Adipocyte (in vitro differentiated cells): ENCODE measurements at places on chromosomes 5 and 9.

DNA sequence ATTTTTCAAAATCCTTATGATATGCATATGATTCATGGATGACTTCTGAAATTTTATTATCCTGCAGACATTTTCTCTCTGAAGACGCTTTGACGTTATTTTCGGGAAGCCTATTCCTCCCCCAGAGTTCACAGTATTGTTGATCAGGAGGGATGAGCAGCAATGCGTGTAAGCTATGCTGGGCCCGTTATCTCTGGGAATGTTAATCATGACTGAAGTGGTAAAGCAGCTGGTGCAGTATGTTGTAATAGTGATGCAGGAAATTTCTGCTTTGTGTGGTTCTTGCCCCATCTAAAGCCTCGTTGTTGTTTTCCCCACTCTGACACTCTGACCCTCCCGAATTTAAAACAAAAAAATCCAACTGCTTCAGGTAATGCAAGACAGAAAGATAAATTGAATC lies 1797.8 kb upstream of the WWC1 start:
- no peak for DNase-seq

- DNase-seq: peak; percentile 12
These were observed 242.4 kb downstream of the EFNA5 start for GRCh38 chr5:107428303-107428813.

GRCh38 chr5:138722544-138723177 lies 30.6 kb upstream of the CTNNA1 start:
- DNase-seq: no peak

DNA sequence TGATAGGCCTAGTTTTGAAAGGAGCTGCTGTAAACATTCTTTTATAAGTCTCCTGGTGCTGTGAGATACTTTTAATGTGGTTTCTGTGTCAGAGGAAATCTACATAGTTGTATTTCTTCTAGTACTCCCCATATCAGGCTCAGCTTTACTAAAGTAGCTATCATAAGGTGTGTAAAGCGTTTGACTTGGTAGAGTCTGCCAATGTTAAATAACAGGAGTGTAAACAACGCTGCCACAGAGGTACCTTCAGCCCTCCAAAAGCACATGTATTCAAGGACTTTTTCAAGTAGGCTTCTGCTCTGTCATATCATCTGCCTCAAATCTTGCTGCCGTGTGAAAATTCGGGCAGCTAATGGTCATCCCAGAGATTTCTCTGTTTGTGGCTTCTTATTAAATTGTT lies 142.7 kb downstream of the ZSWIM6 start:
- DNase-seq: no peak

DNA sequence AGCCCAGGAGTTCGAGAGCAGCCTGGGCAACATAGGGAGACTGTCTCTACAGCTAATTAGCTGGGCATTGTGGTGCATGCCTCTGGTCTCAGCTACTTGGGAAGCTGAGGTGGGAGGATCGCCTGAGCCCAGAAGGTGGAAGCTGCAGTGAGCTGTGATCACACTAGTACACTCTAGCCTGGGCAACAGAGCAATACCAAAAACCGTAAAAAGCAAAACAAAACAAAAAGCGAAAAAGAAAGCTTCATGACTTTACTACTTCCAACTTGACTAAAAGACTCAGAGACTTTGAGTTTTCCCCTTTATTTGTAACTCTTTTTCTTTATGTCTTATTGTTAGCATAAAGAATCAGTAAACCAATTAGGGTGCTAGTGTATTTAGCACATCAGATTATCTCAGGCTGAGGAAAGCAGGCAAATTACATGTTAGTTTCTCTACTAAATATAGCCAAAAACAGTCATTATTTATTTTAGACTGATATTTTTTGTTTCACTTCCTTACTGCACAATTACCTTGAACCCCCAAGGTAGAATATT lies 5.4 kb downstream of the RAD17 start:
- no peak for DNase-seq

- DNase-seq: no peak
These were observed 81.7 kb downstream of the MACROH2A1 start for GRCh38 chr5:135317286-135317685.

GRCh38 chr9:4020755-4021296 lies 279.0 kb downstream of the GLIS3 start:
- DNase-seq: no peak

GRCh38 chr5:134129411-134130238 lies 15.1 kb downstream of the TCF7 start:
- DNase-seq: no peak

DNA sequence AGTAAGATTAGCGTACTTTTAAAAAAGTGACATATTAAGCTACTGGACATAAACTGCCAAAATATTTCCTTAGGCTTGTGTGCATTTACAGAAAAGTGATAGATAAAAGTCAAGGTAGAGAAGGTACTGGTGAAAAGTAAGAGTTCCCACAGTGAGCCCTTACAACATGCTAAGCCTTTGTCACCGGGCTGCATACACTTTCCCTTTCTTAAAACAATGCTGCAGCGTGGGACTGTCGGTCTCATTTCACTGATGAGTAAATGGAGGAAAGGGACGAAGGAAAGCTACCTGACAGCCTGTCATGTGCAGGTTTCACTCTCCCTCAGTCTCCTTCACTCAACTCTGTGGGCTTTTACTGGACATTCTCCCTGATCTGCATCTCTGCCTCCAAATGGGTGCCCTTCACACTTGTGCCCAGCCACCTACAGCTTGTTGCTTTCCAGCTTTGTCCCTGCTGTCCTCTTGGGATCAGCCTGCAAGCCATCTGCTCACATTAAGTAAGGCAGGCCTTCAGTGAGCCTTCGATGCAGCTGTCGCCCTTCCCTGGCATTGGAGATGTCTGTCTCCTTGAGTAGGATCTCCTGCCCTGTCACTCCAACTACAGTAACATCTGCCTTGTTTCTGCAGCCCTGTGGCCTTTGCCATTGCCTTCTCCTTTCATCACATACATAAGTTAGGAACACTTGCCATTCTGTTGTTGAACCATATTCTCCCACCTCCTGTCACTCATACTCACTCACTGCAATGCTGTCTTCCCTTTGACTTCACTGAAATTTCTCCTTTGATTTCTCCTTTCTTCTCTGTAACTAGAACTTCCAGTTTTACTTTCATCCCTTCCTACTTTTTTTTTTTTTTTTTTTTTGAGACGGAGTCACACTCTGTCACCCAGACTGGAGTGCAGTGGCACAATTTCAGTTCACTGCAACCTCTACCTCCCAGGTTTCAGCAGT lies 9.3 kb upstream of the ROPN1L start:
- no peak for DNase-seq

DNA sequence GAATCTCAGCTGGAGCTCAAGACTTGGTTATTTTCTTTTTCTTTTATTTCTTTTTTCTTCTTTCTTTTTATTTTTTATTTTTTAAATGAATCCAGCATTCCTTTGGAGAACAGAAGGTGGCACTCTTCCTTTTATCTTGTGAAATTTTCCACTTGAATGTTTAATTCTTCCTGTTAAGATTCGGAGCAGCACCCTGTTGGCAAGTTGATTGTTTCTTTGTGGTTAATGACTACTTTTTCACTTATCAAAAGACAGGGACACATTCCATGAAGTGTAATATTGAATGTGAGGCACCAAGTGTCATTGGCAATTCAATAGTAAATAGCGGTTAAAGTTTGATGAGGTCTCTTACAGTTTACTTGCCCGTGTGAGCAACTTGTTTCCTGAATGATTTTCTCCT lies 240.5 kb upstream of the CHD1 start:
- peak; percentile 23 for DNase-seq

DNA sequence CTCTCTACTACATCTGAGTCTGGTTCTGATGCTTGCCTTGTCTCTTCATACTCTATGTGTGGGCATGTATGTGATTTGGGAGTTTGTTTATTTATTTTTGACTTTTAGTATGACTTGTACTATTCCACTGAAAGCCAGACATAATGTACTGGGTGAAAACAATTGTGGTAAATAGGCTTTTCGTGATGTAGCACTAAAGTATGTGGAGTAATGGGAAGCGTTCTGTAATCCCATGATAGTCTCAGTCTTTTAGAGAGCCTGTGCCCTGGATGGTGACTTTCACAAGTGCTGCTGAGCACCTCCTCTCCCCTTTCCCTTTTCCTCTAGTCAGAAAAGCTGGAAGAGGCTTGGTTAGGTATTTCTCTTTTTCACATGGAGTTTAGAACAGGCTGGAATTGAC lies 85.8 kb upstream of the S1PR3 start:
- peak; percentile 69 for DNase-seq

- no peak for DNase-seq
These were observed 347.6 kb downstream of the SLIT3 start for GRCh38 chr5:168953351-168953750.

GRCh38 chr5:43338862-43339261 lies 25.6 kb upstream of the HMGCS1 start:
- no peak for DNase-seq

DNA sequence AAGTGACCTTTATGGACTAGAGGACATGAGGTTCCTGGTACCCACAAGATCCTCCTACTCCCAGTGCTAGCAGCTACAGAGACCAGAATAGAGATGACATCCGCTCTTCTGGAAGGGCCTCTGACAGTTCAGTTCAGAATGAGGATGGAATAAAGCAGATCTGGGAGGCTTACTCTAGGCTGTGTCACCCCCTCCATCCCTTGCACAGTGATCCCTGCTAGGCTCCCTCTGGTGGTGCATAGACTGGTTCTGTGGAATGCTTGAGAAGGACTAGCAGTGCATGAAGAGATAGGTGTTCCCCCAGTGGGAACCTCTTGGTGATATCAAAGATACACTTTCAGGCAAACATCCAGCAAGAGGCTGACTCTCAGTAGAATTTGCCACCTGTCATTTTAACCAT lies 83.0 kb downstream of the NPR3 start:
- no peak for DNase-seq

DNA sequence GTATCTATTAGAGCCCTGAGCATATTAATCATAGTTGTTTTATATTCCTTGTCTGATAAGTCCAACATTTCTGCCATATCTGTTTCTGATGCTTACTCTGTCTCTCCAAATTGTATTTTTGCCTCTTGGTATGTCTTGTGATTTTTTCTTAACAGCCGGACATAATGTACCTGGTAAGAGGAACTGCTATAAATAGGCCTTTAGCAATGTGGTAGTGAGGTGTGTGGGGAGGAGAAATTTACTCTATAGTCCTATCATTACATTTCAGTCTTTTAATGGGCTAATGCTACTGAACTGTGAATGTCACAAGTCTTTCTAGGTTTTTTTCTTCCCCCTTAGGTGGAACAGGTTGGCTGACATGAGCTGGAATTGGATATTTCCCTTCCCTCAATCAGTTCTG lies 176.1 kb upstream of the FGF10 start:
- no peak for DNase-seq

- peak; percentile 12 for DNase-seq
These were observed 46.8 kb downstream of the NIPSNAP3B start for GRCh38 chr9:104810421-104811339.

DNA sequence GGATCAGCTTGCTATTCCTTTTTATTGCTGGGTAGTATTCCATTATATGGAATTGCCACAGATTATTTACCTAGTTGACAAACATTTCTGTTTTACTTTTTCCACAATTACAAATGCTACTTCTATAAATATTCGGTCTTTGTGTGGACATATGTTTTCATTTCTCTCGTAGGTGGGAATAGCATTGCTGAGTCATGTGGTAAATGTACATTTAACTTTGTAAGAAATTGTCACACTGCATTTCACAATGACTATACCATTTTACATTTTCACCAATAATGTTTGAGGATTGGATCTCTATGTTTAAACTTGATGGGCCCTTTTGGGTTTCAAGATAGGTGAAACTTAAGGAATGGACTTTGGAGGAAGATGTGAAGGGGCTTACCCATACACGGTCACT lies 19.7 kb downstream of the RAI14 start:
- peak; percentile 61 for DNase-seq

GRCh38 chr9:4035777-4036176 lies 264.1 kb downstream of the GLIS3 start:
- DNase-seq: no peak

- DNase-seq: no peak
These were observed 201.6 kb upstream of the IRX1 start for GRCh38 chr5:3393920-3394597.

DNA sequence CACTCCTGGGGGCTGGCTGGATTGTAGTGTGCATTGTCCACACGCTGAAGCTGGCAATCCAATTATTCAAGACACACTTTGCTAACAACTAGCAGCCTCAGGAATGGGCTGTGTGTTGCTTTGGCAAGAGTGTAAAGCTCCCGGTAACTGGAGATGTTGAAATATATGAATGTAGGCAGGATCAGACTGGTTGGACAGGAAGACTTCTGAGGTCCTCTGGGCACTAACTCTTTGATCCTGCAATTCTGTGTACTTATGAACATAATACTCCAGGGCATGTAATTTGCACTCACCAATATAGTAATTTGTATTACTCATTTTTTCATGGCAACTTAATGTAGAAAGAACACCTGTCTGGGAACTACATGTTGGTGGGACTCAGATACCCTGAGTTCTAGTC lies 106.7 kb upstream of the SLC28A3 start:
- no peak for DNase-seq

DNA sequence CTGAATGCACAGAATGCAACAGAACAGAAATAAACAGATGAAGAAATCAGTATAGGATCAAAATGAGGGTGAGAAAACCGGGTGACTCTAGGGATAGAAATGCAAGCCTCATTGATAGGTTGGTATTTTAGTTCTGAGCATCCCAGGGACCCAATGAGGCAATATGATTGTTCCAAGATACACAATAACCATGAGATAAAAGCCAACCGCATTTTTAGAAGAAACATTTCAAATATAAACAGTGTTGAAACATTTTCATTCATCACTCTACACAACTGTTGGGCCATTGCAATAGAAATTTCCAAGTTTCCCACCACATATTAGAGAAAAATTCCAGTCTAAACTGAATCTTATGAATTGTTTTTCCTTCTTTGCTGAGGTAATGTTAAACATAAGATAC lies 452.3 kb upstream of the PTGER4 start:
- DNase-seq: no peak

DNA sequence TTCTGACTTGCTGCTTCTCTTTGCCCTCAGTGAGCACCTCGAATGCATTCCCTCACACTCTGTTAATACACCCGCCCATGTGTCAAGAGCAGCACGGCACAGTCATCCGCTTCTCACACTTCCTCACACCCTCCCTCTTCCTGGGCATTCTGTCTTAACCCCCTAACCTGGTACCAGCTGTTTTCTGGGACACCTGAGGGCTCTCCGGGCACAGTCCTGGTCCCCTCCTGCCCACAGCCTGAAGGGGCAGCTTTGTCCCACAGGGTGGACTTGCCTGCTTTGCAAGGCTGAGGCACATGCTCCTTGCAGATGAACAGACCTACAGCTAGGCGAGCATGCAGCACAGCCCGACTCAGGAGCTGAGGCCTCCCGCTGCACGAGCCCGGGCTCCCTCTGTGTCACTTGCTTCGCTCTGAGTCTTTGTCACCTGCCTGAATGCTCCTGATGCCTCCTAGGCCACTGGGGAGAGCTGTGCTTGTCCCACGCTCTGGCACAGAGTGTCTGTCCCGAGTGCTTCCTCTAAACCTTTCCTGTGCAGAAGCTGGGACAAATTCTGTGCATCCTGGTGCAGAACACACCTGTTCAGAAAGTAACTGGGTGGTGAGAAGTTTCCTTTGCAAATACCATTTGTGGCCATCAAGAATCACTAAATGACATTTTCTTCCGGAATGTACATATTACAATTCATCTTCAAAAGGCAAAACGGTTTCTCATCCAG lies 47.8 kb downstream of the AHRR start:
- peak; percentile 45 for DNase-seq
